GM12865 (cell line): ENCODE measurements at places on chromosomes 1 and 21.

DNA sequence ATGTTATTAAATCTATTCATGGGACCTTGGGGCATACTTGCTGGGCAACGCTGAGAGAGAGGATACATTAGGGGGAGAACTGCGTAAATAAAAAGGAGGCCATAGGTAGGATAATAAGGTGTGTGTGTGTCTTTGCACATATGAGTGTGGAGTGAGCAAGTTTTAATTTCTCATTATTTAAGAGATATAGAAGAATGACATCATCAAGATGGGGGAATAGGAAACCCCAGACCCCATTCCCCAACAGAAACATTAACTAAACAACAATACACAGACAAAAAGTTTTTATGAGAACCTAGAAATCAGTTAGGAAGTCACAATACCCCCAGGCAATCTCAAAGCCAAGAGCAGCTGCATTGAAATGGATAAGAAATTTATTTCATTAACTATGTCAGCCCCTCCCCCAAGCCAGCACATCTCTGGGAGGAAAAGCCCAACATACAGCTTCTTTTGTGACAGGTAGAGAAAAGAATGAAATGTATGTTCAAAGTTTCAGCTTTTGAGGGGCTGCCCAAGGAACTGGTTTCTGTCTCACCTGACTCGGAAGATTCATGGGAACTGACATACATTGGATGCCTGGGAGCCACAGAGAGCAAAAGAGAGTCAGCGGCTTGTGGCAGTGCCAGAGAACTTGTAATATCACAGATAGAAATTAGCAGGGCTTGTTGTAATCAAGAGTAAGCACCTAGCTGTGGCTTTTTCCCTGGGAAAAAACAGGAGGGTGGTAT is 234.3 kb upstream of the NFIA start:
- DNase-seq = no peak

GRCh38 chr1:153248176-153248879 is 11.2 kb upstream of the LORICRIN start:
- no peak for DNase-seq

DNA sequence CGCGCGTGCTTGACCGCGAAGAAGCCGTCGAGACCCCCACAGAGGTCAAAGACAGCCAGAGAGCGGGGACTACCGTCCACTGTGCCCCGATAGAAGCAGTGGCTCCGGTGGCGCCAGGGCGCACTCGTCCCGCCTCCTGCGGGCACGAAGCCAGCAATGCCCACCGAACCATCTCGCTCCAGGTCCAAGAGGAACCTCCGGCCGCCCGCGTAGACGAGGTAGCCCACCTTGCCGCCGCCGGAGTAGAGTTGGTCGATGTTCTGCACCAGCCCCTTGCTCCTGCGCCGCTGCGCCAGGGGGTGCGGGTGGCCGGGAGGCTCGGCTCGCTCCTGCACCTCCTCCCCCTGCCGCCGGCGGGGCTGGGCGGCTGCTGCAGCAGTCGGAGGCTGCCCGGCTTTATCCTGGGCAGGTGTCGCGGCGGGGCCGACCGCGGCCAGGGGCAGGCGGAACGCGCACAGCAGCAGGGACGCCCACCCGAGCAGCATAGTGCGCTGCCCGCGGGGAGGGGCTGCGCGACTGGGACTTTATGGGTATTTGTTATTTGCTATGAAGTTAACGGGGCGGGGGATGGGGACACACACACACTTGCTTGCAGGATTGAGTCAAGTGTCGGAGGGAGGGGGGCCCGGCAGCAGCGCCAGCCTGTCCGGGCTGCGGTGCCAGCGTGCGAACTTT is 844 bp downstream of the ADAMTS5 start:
- DNase-seq = no peak

DNA sequence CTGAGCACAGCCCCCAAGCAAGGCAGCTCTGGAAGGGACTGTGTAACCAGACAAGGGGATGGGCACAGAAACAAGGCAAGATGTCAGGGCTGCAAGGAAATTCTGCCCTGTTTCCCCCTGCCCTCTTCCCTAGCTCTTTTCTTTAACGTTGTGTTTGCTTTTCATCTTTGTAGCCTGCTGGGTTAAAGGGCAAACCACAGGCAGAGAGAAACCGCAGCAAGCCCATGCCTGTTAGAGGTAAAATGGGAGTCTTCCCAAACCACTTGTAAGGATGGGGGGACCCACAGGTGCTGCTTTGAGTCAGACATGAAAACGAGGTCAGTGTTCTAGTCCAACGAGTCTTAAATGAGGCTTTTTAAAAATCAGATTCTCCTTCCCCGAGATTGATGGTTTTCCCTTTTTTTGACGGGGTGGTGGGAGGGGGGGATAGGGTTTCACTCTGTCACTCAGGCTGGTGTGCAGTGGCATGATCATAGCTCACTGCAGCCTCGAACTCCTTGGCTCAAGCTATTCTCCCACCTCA is 13.3 kb downstream of the TGFBR3 start:
- DNase-seq = peak; percentile 68

DNA sequence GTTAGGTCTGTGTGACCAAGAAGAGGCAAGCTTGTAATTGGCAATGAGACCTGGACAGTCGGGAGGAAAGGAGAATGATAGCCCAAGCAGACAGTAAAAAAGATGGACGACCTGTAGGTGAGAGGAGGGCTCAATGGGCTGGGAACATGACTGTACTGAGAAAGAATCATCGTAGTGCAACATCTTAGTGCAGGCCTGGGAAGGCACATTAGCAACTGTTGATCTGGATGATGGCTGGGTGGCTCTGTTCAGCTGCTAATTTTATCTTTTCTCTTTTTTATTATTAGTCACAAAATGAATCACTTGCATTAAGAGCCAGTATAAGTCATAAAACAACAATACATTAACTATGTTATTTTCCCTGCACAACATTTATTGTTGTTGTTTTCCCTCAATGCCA is 32.9 kb downstream of the IFI44 start:
- no peak for DNase-seq

- no peak for DNase-seq
These were observed 170.7 kb downstream of the IER5 start for GRCh38 chr1:181259026-181259745.

- DNase-seq = no peak
These were observed 35.4 kb downstream of the DISP3 start for GRCh38 chr1:11514366-11514765.

DNA sequence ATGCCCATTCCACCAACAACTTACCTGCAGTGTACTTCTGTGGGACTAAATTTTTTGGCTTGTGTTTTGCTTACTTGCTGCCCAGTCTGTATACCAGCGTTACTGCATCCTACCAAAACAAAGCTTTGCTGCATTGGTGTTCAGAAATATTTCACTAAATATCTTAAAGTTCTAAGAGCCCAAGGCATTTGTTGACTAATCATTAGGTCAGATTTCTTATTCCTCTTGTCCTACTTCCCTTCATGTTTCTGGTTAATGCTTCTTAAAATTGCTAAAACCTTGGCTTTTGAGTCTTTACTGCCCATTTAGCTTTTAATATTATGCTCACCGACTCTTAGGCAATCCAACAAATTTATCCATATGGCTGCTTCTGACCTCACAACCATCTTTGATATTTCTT is 161.8 kb downstream of the DPYD start:
- DNase-seq = no peak

DNA sequence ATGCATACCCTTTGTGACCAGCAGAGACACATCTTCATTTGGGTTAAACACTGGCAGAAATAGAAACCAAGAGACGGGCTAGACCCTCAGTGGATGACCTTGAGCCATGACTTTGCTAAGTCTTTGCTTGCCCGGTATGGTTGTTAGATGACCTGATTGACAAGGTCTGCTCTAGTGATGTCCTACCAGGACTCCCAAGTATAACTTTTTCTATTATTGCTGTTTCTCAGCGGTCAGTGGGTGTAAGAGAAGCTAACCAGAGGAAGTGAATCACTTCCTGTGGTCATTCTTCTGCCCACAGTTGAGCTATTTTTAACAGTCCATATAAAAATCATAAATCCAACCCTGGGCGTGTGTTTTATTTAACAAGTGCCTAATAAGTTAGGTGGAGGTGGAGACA is 126.2 kb upstream of the ETS2 start:
- DNase-seq = peak; percentile 21

DNA sequence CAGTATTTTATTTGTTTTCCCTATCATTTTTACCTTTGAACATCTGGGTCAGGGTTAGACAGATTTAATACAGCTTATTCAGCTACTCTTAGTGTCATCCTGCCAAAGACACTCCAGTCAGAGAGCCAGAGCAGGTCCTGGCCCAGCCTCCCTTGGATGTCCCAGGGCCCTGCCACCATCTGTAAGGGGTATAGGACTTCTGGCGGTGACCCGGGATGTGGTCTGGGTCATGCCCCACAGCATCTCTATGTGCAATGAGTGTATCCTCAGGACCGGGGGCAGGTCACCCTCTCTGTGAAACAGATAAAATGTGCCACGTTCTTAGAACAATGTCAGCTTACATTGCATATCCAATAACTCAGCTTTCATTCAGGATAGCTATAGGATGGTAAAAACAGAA is 37.8 kb upstream of the PRSS38 start:
- DNase-seq = no peak

DNA sequence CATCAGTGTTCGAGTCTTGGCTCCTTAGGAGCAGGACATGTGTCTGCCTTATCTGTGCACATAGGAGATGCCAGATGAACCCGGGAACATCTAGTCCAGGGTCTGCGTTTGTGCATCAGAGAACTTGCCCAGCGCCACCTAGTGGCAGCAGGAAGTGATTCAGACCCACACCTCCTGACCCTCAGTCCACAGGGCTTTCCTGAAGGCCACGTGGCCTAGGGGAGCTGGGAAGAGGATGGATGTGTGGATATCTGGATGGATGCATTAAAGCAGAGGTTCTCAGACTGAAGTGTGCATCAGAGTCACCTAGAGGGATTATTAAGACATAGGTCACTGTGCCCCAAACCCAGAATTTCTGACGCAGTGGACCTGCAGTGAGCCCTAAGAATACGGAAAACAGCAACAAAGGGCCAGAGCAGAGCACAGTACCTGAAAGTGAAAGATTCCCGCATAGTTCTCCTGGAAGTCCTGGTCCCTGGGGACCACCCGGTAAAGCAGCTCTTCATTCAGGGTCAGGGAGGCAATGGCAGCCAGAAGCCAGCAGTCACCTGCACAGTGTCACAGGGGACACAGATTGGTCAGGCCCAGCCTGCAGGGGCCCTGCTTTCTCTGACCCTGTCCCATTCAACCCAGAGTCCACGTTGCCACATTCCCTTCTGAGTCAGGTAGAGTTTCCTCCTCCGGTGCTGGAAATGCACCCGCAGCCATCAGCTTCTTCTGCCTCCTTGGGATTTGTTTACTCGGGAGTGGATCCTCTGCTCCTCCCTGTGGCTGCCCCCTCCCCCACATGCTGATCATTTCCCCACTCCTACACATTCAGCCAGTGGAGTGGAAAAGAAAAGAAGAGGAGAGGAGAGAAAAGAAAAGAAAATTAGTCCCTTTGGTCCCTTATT is 37.0 kb downstream of the CAPN8 start:
- peak; percentile 51 for DNase-seq

GRCh38 chr1:32373996-32374592 is 11.8 kb downstream of the TSSK3 start:
- DNase-seq = no peak
